NCI-H1092 (cell line): ENCODE measurements at places on chromosomes 3 and 15.
A peak's percentile ranks its signal among the peaks of the same experiment; 100 is the strongest.

GRCh38 chr3:157566596-157566995 lies 63.4 kb upstream of the VEPH1 start:
- DNase-seq = no peak

- no peak for DNase-seq
These were observed 42.4 kb downstream of the PCSK6 start for GRCh38 chr15:101447168-101447533.

DNA sequence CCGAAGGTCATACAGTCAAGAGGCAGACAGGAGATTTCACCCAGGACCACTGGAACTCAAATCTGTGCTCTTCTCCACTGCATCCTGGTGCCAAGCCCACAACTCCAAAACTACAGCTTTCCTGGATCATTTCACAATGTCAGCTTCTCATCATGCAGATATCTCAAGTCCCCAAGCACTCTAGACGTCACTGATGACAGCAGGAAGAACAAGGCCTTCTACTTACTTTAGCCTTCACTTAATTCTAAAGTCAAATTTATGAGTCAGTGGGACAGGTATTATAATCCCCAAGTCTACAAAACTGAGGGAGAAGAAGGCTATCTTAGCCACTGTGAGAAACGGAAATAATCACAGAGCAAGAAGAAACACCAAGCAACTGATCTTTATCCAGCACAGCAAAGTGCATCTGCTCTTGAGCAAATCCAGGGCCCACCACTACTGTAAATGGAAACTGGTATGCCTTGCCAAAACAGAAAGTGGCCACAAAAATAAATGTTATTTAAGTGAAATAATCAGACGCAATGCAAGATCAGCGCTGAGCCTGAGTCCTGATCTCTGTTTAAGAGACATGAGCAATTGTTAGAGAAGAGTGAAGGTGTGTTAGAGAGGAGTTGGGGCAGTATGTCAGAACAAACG lies 928 bp downstream of the RAD18 start:
- no peak for DNase-seq

DNA sequence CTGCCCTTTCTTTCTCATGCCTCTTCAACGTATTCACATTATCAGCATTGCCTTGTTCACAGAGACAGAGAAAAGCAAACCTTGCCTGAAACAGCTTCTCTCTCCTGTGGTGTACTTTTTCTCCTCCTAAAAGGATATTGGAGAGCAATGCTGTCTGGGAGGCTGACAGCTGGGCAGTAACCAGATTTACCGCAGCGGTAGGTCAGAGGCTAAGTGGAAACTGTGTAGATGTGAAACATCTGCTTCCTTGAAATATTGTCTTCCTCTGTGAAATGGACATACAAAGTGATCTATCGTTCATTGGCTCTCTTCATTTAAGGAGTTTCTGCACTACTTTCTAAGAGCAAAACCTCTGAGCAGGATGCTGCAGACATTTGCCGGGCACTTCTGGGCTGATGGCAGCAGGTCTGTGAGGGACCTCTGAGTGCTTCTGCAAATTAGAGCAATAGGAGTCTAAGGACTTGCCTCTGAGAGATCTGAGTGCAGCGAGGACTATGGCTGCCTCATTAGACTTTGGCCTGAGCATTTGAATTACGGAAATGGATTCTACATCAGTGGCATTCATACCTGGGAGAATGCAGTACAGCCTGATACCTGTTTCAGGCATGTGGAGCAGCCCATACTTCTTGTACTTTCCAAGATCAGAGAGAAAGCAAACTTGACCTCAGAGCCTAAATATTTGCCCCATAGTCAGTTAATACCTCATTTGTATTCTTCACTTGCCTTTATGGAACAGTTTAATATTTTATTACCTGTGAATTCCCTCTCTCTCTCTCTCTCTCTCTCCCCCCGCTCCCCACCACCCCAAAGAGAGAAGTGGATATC lies 260.5 kb upstream of the TPRG1 start:
- DNase-seq = no peak

DNA sequence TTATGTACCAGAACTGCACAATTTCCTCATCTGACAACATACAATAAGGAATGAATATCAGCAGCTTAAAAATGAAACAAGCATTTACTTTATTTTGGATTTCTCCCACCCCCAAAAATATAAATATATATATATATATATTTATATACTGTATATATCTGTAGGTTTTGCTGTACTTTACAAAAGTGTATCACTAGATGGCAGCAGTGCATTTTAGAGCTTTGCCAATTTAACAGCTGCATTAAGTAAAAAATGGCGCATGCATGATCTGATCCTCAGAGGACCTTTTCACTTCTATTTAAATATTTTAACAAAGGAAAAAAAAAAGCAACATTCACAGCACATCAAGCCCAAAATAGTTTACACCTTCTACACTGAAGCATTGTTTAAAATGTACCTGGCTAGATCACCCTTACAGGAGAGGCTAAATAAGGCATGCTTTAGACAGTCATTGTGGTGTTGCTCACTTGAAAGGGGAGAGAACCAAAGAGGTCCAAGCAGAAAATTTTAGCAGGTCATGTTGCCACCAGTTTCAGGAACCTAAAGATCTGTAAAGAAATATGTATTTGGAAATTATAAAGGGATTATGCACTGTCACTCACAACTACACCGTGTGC lies 72.6 kb downstream of the NPTN start:
- peak; percentile 27 for DNase-seq

- DNase-seq = no peak
These were observed 349 bp downstream of the PLXNA1 start for GRCh38 chr3:126983276-126983652.

DNA sequence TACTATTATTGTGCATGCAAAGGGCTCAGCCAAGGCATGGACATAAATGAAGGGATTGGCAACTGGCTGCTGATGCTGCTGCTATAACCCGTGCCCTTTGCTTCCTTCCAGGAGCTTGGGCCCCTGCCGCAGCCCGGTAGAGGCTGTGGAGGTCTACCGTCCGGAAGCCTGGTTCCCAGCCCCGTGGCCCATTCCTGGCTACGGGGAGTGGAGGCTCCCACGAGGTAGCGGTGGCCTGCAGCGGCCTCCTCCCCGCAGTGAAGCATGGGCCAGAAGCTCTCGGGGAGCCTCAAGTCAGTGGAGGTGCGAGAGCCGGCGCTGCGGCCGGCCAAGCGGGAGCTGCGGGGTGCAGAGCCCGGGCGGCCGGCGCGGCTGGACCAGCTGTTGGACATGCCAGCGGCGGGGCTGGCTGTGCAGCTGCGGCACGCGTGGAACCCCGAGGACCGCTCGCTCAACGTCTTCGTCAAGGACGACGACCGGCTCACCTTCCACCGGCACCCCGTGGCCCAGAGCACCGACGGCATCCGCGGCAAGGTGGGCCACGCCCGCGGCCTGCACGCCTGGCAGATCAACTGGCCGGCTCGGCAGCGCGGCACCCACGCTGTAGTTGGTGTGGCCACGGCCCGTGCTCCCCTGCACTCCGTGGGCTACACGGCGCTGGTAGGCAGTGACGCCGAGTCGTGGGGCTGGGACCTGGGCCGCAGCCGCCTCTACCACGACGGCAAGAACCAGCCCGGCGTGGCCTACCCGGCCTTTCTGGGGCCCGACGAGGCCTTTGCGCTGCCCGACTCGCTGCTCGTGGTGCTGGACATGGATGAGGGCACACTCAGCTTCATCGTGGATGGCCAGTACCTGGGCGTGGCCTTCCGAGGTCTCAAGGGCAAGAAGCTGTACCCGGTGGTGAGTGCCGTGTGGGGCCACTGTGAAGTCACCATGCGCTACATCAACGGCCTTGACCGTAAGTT lies 15.0 kb downstream of the SPSB4 start:
- no peak for DNase-seq

GRCh38 chr3:186517218-186517617 lies 27.0 kb downstream of the CRYGS start:
- no peak for DNase-seq

DNA sequence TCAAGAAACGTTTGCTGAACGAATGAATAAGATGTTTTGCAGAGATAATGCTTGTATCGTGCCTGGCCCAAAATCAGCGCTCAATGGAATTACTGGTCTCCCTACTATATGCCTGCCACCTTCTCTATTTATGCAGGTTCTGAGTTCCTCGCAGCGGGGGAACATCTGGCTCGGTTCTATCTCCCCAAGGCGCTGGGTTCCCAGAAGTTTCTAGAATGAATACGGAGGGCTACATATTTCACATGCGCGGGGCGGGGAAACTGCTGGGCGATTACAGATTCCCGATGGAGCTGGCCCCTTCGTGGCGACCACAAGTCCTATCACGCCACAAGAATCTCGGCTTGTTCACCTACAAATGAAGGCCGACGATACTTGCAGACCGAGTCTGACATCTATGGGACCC lies 411 bp upstream of the EIF2B5 start:
- DNase-seq = no peak

GRCh38 chr15:68383161-68384074 lies 48.5 kb downstream of the ITGA11 start:
- DNase-seq = no peak

- DNase-seq = no peak
These were observed 19.5 kb downstream of the PPCDC start for GRCh38 chr15:75042730-75043508.

DNA sequence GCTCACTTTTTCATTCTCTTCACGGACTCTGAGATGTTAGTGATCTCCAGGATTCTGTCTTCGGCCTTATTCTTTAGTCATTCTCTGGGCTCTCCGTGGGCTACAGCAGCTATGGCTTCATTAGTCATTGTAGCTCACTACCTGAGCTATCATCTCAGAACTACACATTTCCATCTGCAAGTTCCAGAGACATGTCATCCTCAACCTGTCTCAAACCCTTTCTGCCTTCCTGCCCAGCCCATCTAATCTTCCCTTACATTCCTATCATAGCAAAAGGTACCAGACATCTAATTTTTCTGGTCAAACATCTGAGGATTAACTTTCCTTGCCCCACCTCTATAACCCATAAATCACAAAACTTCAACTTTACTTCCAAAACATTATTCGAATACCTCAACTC lies 13.2 kb downstream of the TSPAN3 start:
- no peak for DNase-seq

- no peak for DNase-seq
These were observed 419 bp downstream of the HYKK start for GRCh38 chr15:78507831-78508160.

DNA sequence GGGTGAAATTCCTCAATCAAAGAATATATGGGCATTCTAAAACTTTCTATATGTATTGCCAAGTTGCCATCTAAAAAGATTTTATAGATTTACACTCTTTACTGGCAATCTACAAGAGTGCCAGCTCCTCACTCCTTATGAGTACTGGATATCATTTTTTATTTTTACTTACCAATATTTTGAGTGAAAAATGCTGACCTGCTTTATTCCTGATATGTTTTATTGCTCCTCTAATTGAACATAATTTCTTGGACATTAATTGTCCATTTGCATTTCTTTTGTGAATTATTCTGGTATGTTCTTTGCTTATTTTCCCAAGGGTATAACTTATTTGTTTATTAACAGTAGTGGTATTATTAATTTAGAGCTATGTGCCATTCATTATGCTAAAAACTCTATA lies 96.8 kb downstream of the ECT2 start:
- no peak for DNase-seq

DNA sequence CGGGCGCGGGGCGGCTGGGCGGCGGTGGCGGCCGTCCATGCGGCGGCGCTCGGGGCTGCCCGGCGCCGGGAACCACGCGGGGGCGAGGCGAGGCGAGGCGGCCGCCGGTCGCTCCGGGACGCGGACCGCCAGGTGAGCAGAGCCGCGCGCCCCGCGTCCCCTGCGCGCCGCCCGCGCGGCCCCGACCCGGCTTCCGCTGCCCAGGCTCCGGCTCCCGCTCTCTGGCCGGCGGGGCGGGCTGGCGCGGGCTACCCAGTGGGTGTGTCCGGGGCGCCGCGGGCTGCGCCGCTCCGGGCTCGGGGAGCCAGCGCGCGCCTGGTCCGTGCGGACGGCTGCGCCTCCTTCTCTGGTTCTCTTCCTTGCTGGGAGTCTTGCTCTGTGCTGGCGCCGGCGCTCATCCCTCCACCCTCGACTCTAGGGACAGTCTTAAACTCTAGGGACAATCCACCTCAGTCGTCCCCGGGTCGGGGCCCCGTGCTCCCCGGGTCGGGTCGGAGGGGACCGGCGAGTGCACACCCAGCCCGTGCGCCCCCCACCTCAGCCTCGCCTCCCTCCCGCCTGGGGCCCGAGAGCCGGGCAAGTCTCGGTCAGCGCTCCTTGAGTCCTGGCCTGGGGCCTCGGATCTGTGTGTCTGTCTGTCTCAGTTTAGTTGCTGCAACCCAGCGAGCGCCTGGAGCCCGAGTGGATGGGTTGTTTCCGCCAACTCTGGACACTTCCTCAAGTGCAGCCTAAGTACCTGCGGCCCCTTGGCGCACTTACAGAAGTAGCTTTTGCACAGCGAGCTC lies 488 bp downstream of the THSD4 start:
- no peak for DNase-seq

GRCh38 chr15:31077181-31077580 lies 24.3 kb downstream of the TRPM1 start:
- DNase-seq = no peak

- DNase-seq = no peak
These were observed 918.8 kb upstream of the CFAP20DC start for GRCh38 chr3:59968513-59969045.

GRCh38 chr3:138782755-138783154 lies 52.0 kb downstream of the PIK3CB start:
- DNase-seq = no peak

GRCh38 chr3:60758831-60759230 lies 492.4 kb downstream of the FHIT start:
- no peak for DNase-seq

GRCh38 chr3:82129221-82129801 lies 367.9 kb upstream of the GBE1 start:
- DNase-seq = no peak

- DNase-seq = no peak
These were observed 137.0 kb downstream of the ADAMTS17 start for GRCh38 chr15:100204771-100205170.

DNA sequence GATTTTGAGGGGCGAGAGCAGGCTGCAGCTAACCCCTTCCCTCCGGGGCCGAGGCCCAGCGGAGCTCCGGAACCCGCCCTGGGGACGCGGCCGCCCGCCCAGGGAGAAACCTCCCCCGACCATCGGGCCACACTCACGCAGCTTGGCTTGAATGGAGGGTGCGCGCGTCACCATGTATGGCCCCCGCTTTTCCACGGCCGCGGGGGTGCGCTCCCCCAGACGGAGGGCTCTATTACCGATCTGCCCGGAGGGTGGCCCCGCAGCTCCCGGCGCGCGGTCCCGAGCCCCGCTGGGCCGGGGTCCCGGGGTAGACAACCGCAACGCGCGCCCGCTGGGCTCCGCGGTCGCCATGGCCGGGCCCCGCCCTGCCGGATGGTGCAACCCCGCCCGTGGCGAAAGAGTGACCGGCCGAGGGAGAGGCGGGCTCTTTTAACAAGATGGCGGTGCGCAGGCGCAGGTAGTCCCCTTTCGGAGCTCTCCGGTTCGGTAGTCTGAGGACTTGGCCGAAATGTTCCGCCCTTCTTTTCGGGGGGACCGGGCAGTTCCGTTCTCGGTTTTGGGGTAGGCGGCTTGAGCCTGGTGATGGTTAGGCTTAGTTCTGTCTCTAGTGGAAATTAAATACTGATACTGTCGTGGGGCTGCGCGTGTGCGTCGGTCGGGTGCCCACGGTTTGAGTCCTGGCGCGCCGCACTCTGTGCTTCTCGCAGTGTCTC lies at the start of gene FAM219B:
Gene FAM219B (minus strand): TSS at position 402 of the 713 bp plus-strand sequence. CDS start 51 bp downstream, at position 351.
- DNase-seq = peak; percentile 73
